ENCODE measurements at places on chromosomes 12 and 14. TPM values are rescaled to one million over a fixed set of nuclear protein-coding genes. Genes with fewer than 3 reads are reported as not detected.
A peak's percentile ranks its signal among the peaks of the same experiment; 100 is the strongest.

DNA sequence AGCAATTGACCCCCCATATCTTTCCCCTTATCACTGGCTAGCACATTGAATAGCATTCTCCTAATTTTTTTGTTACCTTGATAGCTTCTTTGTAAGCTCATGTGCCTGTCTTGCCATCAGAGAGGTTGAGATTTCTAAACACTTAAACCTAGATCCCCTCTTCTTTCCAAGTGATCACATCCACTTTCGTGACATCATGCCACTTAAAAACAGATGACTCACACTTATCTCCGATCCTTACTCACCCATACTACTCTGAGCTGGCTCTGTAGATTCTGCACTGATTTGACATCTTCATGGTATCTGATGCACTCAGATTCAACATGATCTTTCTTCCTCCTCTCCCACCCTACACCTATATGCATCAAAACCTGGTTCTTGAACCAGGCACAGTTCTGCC, 10.5 kb downstream of the GPR137C start:
- DNase-seq: no peak
- no peaks in the 10 kb centered on the region for H3K27me3 ChIP-seq
- H3K36me3 ChIP-seq: no peaks in the 10 kb centered on the region
- no peak overlapping the region for H3K27ac ChIP-seq

- no peak overlapping the region for H3K27ac ChIP-seq
- no peaks in the 10 kb centered on the region for H3K27me3 ChIP-seq
- H3K36me3 ChIP-seq: no peaks in the 10 kb centered on the region
- DNase-seq: no peak
- H3K4me3 ChIP-seq: no peak overlapping the region
Measured at GRCh38 chr12:6265038-6265405, 45.5 kb upstream of the PLEKHG6 start.

- H3K4me3 ChIP-seq: no peak overlapping the region
- no peak overlapping the region for H3K27ac ChIP-seq
- no peaks in the 10 kb centered on the region for H3K27me3 ChIP-seq
- no peaks in the 10 kb centered on the region for H3K36me3 ChIP-seq
- peaks cover 12% of the 10 kb centered on the region for H3K4me1 ChIP-seq
- DNase-seq: no peak
Measured at GRCh38 chr12:24822121-24822899, 126.6 kb downstream of the BCAT1 start.

DNA sequence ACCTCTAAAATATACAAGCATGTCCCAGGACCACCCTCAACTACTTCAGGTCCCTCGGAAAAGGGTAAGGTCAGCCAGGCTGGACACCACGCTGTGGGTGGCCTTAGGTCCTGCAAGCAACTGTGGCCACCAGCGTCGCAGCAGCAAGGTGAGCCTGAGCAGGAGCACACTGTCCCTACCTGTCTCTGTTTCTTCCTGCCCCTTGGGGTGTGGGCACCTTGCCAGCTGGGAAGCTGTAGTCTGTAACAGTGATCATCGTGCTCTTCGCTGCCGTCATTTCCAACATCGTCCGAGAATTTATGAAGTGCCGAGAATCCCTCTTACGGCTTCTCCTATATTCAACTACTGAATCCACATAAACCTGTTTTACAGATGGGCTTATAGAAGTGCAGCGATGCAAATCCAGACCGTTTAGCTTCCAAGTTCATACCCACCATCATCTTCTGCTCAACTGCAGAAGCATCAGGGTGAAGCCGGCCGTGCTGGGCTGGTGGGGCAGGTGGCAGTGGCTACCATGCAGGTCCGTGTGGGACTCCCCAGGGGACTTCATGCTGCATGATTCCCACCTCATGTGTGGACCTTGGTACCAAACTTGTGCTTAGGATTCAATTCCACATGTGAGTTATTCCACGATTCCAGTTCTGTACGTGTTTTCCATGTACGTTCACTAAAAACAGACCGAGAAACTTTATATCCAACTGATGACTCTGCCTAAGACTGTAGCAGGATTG, 361.3 kb upstream of the SFSWAP start:
- H3K27ac ChIP-seq: no peak overlapping the region
- no peak overlapping the region for H3K4me3 ChIP-seq
- no peaks in the 10 kb centered on the region for H3K27me3 ChIP-seq
- no peaks in the 10 kb centered on the region for H3K4me1 ChIP-seq
- no peaks in the 10 kb centered on the region for H3K36me3 ChIP-seq
- no peak for DNase-seq

Gene CATSPERB
- 14.5 TPM for total RNA-seq

DNA sequence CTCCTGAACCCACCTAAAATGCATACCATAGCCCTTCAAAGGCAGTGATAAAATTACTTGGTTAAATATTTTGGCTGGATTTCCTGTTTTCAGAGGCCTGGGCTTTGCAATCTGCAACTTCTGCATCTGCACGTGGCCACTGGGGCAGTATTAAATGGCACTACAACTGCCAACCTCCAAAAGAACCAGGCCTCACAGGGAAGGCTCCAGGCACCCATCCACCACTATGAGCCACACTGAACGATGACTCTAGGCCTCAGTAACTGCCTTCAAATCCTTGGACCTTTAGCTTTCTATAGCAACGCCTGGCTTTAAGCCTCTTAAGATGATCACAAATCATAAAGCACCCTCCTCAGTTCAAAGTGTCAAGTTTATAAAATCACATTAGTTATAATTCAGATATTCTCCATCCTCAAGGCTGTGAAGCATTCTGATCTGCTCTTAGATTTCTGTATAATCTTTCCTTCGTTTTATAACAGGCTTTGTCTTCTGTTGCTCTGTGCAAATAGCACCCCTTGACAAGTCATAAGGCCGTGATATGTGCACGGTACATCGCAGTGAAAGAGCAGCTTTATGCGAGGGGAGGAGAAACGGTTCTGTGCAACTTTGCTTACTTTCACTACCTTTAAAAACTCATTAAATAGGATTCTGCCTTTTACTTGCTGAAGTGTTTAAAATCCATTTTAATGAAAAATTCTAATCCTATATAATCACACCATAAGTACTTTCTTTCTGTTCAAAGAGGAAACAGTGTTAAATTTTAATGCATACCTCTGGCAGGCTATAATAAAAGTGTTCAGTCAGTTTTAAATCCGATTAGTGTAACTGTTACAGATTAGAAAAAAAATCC, 196.4 kb upstream of the G2E3 start:
- no peak overlapping the region for H3K27ac ChIP-seq
- no peak overlapping the region for H3K4me3 ChIP-seq
- no peak for DNase-seq
- no peaks in the 10 kb centered on the region for H3K36me3 ChIP-seq
- no peaks in the 10 kb centered on the region for H3K27me3 ChIP-seq

Gene PLEKHG3
- 63.2 TPM for total RNA-seq

GRCh38 chr14:54738009-54738408, 164.6 kb downstream of the GCH1 start:
- peaks cover 10% of the 10 kb centered on the region for H3K4me1 ChIP-seq
- no peaks in the 10 kb centered on the region for H3K27me3 ChIP-seq
- peak overlapping the region; percentile 76 for H3K27ac ChIP-seq
- no peak overlapping the region for H3K4me3 ChIP-seq
- no peak for DNase-seq

DNA sequence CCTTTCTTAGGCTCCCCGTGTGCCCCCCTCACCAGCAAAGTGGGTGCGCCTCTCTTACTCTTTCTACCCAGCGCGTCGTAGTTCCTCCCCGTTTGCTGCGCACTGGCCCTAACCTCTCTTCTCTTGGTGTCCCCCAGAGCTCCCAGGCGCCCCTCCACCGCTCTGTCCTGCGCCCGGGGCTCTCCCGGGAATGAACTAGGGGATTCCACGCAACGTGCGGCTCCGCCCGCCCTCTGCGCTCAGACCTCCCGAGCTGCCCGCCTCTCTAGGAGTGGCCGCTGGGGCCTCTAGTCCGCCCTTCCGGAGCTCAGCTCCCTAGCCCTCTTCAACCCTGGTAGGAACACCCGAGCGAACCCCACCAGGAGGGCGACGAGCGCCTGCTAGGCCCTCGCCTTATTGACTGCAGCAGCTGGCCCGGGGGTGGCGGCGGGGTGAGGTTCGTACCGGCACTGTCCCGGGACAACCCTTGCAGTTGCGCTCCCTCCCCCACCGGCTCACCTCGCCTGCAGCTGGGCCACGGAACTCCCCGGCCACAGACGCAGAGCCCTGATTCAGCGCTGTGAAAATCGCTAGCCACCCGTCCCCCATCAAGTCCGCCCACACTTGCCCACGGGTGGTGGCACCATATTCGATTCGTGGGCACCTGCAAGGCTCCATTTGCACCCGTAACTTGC, 1.3 kb downstream of the TMEM233 start:
- no peaks in the 10 kb centered on the region for H3K36me3 ChIP-seq
- no peak overlapping the region for H3K27ac ChIP-seq
- DNase-seq: no peak
- H3K4me3 ChIP-seq: peak overlapping the region; percentile 36

- H3K27ac ChIP-seq: no peak overlapping the region
- H3K4me3 ChIP-seq: no peak overlapping the region
- no peaks in the 10 kb centered on the region for H3K4me1 ChIP-seq
Measured at GRCh38 chr14:42002141-42002540, 395.5 kb downstream of the LRFN5 start.

Data from thoracic aorta (tissue), 2 donors.